ENCODE measurements at places on chromosomes 1 and 21. TPM values are rescaled to one million over a fixed set of nuclear protein-coding genes. Genes with fewer than 3 reads are reported as not detected.

WNT9A gene
- total RNA-seq, result 1.3 TPM

DSTYK gene
- total RNA-seq, result 21.9 TPM

MAP10 gene
- total RNA-seq, result 0.85 TPM

SRSF11 gene
- 118 TPM for total RNA-seq

LCE7A gene
- not detected for total RNA-seq

OMA1 gene
- 27.2 TPM for total RNA-seq

BLZF1 gene
- 26.3 TPM for total RNA-seq

IL12RB2 gene
- not detected for total RNA-seq

NUDC gene
- total RNA-seq, result 23.6 TPM

VSIG8 gene
- total RNA-seq, result 0.07 TPM

GUCA2B gene
- total RNA-seq, result not detected

AQP10 gene
- 0.13 TPM for total RNA-seq

ZNF326 gene
- total RNA-seq, result 6.4 TPM

KCNAB2 gene
- total RNA-seq, result 7.6 TPM

RIPPLY3 gene
- total RNA-seq, result not detected

SSBP3 gene
- total RNA-seq, result 10.9 TPM

PRRX1 gene
- total RNA-seq, result 269 TPM

LMNA gene
- 1,502 TPM for total RNA-seq

TNFAIP8L2 gene
- total RNA-seq, result not detected

AIDA gene
- 80.9 TPM for total RNA-seq

PGLYRP3 gene
- total RNA-seq, result not detected

NHLH1 gene
- total RNA-seq, result 0.07 TPM

VAV3 gene
- total RNA-seq, result 0.69 TPM

DYRK3 gene
- 28.2 TPM for total RNA-seq

PDE9A gene
- total RNA-seq, result 1.2 TPM

TEDDM1 gene
- not detected for total RNA-seq

GPR52 gene
- total RNA-seq, result 0.78 TPM

DARS2 gene
- 15.8 TPM for total RNA-seq

CTBS gene
- 22.9 TPM for total RNA-seq

RGS13 gene
- total RNA-seq, result not detected

TCEA3 gene
- total RNA-seq, result 20.0 TPM

WNT3A gene
- not detected for total RNA-seq

TMPRSS15 gene
- not detected for total RNA-seq

FCRL1 gene
- not detected for total RNA-seq

IL20 gene
- total RNA-seq, result not detected

S1PR1 gene
- 9.1 TPM for total RNA-seq

BARHL2 gene
- not detected for total RNA-seq

CYP2J2 gene
- not detected for total RNA-seq

LCE1B gene
- total RNA-seq, result not detected

CCDC190 gene
- total RNA-seq, result 1.8 TPM

TPTE gene
- total RNA-seq, result not detected

SPOCD1 gene
- 63.8 TPM for total RNA-seq

ADORA1 gene
- total RNA-seq, result 0.65 TPM

KLF18 gene
- not detected for total RNA-seq

TCHHL1 gene
- not detected for total RNA-seq

TOR1AIP2 gene
- total RNA-seq, result 96.2 TPM

B3GALT5 gene
- total RNA-seq, result 0.10 TPM

PTGFR gene
- total RNA-seq, result 28.9 TPM

TCP10L gene
- total RNA-seq, result 0.26 TPM

SGIP1 gene
- total RNA-seq, result 29.0 TPM

KLHL12 gene
- total RNA-seq, result 36.0 TPM

HPDL gene
- total RNA-seq, result 0.86 TPM

FCRL6 gene
- total RNA-seq, result not detected

PKLR gene
- not detected for total RNA-seq

OR6K3 gene
- not detected for total RNA-seq
